ENCODE measurements at places on chromosomes 7 and 10.

DNA sequence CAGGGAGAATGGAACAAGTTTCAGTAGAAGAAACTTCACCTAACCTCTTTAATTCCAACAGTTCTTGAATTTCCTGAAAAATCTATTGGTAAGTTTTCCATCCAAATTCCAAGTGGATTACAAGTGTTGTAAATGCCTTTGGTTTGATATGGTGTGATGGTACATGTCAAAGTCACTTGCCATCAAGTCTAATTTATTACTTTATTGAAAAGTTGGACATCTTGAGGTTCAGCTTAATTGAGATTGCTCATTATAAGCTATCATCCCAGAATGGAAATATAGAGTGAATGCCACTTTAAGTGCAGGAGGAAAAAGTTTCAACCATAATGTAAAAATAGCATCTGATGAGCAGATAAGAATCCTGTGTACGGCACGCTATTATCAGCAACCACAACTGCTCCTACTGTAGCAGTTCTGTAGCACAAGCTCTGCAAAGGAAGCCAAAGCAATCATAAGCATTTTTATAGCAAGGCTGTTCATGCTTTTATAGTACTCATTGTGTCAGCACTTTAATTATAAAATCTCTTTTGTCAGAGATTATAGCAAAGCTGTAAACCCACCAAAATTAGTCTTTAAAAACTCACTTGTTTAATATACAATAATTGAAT, 991.8 kb upstream of the PHF14 start:
- no peak for DNase-seq

DNA sequence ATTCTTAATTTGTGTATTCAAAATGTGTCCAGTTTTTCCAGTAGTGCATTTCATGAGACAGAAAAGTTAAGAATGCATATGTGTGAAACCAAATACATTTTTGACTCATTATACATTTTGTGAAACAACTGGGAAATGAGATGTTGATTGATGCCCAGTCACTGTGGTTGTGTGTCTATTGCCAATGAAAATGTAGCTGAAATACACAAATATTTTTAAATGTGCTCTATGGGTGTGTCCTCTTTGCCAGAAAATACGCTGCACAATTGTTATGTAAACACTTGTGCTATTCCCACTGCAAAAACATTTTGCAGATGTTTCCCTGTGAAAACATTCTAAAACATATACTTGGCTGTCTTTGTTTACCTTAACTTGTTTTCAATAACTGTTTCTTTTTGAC, 395.2 kb downstream of the TFEC start:
- DNase-seq, result no peak

DNA sequence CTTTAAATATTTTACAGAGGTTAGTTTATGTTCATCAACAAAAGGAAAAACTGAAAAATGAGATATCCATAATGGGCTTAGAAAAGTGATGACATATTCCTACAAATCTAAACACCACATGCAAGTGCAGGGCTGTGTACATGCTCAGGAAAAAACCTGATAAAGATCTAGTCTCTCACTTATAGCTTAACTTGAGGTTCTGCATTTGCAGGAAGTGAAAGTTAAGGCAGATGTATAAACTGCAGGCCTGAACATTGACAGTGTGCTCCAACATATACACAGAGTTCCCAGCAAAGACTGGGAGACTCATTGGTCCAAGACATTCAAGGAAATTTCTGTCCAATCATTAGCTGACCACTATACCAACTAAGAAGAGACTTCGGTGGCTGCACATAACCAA, 63.8 kb upstream of the RET start:
- DNase-seq, result no peak

- DNase-seq, result no peak
Observed at GRCh38 chr7:75573477-75574019, 81.4 kb downstream of the SPDYE5 start.

- peak; percentile 65 for DNase-seq
Observed at GRCh38 chr10:43265799-43266721, 805 bp downstream of the RASGEF1A start.

DNA sequence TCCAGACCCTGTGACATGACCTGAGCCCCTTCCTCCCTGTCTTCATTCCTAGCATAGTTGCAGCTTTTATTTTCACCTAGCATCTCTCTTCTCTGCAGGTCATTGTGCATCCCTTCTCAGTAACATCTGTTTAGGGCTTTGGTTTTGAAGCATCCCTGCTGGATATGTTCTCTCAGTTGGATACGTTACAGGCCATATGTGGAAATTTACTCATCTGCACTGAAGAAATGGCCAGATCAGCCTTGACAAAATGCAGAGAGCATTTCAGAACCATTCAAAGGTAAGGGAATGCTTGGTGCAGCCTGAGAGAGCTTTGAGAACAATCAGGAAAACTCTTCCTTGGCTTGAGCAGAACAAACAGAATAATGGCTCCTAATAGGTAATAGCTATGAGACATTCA, 647.0 kb downstream of the KCNMA1 start:
- no peak for DNase-seq

- no peak for DNase-seq
Observed at GRCh38 chr7:46695051-46695708, 774.1 kb upstream of the IGFBP3 start.

DNA sequence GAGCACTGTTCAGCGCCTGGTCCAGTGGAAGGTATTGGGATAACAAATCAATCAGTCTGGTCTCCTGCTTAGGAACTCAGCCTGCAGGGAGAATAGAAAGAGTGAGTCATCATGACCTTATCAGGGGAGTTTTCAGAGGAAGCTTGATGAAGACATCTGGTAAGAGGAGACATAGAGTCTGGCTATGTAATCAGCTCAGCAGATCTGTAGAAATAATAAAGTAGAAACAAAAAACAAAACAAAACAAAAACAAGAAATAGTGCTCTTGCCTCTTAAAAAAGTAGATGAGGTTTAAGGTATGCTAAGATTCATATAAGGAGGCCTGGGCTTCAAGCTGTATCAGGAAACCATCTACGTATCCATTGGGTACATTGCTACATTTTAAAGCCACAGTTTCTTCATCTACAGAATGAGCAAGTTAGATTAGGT, 14.4 kb downstream of the TAS2R41 start:
- no peak for DNase-seq

GRCh38 chr7:23055582-23056178, 41.8 kb upstream of the HYCC1 start:
- peak; percentile 40 for DNase-seq

DNA sequence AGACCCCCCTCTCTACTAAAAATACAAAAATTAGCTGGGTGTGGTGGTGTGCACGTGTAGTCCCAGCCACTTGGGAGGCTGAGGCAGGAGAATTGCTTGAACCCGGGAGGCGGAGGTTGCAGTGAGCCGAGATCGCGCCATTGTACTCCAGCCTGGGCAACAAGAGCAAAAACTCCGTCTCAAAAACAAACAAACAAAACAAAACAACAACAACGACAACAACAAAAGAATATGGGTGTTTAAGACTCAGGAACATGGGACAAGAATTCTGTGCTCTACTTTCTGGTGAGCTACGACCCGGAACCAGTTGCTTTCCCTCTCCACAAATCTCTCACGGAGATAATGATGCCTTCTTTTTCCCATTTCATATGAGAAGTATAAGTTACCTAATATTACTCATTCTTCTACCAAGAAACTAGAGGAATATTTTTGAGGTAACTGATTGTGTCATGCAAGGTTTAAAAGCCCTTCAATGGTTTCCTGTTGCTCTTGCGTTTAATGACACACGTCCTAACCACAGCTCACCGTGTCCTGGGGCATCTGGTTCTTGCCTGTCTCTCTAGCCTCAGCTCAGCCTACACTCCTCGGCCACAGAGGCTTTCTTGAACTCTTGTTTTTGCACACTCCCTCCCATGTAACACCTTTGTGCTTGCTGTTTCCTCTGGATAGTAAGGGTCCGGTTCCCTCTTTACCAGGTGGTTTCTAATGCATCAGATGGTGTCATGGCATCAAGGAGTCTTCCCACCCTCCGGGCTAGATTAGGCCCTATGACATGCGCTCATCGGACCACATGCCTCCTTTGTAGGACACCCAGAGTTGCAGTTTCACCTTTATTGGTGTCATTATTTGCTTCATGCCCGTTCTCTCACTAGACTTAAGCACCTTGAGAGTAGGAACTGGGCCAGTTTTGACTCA, 67.5 kb downstream of the PFKFB3 start:
- no peak for DNase-seq

DNA sequence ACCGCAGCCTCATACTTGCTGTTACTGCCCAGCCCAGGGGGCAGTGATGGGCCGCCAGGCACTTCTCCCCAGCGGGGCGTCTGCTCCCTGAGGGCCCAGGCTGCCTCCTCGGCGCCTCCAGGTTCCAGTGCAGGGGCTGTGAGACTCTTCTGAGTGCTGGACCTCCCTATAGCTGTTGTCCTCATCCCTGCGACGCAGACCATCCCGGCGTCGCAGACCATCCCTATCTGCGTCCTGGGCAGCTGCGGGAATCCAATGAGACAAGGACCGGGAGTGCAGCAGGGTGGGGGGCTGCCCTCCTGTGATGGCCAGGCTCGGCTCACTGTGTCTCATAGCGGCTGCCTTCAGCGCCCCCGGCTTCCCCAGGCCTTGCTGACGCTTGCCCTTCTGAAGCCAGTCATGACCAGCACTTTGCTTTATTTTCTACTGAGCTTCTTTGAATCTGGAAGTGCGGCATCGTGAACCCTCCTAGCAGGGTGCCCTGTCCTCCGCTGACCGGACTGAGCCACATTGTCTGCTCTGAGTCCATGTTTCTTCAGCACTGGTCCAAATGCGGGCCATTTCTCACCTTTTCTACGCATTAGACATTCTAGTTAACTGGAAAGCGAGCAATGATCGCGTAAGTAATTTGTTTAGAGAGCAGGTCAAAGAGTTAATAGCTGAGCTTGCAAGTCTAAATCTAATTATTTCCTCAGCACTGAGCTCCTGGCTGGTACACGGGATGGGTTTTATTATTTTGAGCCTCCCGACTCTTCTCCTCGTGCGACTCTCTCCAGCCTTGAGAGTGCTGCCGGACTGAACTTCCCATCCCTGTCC, 339.5 kb downstream of the WDR37 start:
- no peak for DNase-seq

DNA sequence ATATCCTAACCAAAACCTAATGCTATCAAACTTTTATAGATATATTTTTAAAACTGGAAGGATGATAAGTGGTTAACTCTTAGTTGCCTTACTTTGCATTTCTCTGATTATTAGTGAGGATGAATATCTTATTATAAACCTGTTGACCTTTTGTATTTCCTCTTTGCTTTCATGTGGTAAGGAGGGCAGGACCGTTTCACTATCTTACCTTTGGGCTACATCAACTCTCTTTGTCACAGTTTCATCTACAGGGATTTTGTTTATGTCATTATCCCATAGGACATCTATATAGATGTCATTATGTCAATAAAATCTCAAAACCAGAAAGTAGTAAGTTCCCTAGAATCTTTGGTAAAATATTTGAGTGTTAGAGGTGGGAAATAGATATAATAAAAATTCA, 219.3 kb downstream of the THSD7A start:
- DNase-seq, result no peak

DNA sequence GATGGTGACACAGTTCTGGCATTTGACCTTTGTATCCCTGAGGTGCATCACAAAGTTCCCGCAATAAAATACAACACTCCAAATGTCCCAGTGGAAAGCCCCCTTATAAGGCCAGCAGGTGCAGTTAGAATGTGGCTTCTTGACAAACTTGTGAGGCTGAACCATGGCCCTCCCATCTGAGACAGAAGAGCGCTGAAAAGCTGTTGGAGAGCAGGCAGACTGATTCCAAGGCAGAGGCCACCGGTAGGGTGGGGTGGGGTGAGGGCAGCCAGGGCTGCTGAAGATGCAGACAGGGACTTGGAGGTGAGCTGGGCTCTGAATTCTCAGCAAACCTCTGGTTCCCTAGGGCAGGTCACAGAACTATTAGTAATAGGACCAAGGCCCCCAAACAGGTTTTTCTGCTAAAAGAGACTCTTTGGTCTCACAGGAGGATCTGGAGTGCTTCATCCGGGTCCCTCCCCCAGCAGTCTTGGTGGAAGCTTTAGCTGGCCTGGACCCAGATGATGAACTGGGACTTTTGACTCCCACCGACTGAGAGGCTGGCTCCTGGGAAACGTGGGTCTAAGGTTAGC, 15.6 kb upstream of the CHST3 start:
- DNase-seq, result no peak

DNA sequence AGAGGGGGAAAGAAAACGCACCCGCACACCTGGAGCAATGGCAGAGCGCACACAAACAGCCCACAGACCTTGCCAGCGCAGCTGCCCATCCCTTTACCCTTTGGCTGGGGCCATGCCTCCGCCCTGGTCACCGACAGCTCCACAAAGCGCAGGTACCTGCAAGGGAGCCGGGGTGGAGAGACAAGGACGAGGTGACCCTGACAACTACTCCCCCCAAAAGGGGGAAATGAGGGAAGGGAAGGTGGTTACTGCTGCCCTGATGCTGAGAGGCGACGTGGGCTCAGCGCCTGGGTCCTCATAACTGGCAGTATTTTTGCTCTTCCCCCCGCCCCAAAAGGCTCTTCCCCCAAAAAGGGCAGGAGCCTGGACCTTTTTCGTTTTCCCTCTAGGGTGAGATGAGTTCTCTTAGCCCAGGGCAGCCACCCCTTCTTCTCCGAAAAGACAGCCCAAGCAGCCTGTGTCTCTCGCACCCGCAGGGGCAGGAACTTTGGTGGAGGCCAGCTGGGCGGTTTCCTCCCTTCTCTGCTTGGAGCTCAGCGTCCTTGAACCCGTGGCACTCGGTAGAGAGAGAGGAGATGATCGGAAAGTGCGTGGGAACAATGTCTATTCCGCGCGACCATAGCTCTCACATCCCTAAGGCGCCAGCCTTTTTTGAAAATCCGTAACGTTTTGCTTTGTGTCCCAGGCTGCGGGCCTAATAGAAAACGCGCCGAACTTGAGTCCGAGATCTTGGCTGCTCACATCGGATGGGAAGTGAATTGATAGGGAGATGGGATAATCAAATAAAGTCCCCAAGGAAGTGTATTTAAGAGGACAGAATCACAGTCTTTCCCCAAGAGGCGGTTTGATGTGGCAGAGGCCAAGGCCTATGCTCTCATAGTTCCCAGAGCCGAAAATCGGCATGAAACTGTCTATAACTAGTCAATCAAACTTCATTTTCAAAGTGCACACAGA, 1.0 kb downstream of the NKX2-3 start:
- peak; percentile 30 for DNase-seq

DNA sequence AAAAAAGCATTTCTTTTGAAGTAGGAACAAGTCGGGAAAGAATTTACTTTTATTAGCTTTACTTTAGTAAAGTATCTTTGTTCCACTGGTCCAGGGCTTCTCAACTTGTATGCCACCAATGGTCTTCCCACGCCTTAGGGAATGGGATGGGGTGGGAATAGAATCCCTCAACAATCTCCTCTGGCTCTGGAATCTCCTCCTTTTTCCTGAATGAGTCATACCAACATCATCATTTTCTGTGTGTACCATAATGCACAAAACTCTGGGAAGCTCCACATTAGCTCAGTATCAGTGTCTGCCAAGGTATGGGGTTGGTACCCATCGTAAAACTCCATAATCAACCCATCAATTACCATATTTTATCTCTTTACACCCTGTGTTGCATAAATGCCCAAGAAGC, 159.4 kb upstream of the BMPER start:
- DNase-seq, result no peak

GRCh38 chr7:74299401-74299800, 10.2 kb downstream of the CLIP2 start:
- DNase-seq, result no peak
